GDM1 (cell line): ENCODE measurements at places on chromosomes 12 and 14.

DNA sequence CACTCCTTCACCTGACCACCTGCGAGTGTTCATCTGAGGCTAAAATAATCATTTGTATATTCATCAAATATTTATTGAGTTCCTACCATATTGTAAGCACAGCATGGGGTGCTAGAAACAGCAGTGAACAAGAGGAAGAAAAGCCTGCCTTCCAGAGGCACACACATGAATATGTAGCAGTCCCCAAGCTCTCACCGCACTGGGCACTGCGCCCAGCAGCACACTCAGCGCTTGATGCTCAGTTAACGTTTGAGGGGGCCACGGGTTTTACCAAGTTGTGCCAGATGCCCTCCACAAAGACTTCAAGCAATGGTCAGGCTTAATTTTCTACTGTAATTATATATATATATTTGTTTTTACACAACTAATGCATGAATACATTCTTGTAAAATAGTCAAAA, 52.0 kb downstream of the HELB start:
- DNase-seq, result no peak

GRCh38 chr14:75010472-75011093, 7.9 kb downstream of the EIF2B2 start:
- DNase-seq, result no peak

- DNase-seq, result no peak
Measured at GRCh38 chr12:42643881-42644579, 54.5 kb upstream of the PRICKLE1 start.

DNA sequence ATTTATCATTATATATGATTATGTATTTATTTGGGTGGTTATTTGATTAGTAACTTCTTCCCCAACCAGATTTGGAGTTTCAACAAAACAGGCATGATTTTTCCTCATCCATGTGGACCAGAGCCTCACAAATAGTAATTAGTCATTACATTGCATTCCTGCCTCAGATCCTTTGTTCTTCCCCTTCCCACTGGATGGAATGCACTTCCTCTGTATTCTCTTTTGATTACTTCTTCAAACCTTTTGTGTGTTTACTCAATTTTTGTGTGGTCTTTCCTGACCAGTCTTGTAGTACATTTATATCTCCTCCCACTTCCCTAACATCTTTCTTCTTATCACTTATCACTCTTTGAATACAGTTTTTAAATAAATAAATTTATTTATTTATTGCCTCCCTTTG, 15.5 kb downstream of the SYT1 start:
- no peak for DNase-seq

GRCh38 chr12:27549801-27550652, 26.0 kb downstream of the PPFIBP1 start:
- peak; percentile 41 for DNase-seq

- DNase-seq, result no peak
Measured at GRCh38 chr14:66240105-66240504, 246.1 kb upstream of the CCDC196 start.

DNA sequence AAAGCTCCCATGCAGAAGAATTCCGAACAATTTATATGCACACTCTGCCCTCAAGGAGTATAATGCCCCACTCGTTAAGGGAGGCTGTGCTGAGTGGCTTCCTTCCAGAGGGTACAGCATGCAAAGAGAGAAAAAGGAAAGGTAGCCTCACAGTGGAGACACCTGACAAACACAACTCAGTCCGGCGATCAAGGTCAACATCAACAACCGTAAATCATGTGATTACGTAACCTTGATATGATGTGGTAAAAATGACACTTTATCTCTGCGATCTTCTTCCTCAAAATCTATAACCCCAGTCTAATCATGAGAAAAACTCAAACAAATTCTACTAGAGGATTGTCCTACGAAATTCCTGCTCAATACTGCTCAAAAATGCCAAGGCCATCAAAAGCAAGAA, 400.5 kb upstream of the CCDC196 start:
- DNase-seq, result no peak

GRCh38 chr14:43165651-43166050, 1341.4 kb downstream of the FSCB start:
- DNase-seq, result no peak

- no peak for DNase-seq
Measured at GRCh38 chr14:68864361-68864750, 71.5 kb upstream of the ZFP36L1 start.

- no peak for DNase-seq
Measured at GRCh38 chr14:103205541-103205906, 82.3 kb downstream of the TNFAIP2 start.

DNA sequence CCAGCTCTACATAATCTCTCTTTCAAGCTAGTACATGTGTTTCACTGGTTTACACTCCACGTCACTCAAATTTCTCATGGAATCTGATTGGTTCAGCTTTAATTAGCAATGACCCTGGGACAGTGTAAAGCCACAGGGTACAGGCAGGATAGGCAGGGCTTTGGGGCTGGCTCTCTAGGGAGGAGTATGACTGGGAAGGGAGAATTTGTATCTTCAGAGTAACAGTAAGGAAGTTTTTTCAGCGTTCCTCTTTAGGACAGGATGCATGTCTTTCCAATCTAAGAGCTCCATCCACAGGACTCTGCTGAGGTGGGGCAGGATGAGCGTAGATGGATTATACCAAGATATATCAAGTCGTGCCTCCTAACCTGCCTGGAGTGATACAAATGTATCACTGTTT, 112.0 kb upstream of the CLEC14A start:
- no peak for DNase-seq

DNA sequence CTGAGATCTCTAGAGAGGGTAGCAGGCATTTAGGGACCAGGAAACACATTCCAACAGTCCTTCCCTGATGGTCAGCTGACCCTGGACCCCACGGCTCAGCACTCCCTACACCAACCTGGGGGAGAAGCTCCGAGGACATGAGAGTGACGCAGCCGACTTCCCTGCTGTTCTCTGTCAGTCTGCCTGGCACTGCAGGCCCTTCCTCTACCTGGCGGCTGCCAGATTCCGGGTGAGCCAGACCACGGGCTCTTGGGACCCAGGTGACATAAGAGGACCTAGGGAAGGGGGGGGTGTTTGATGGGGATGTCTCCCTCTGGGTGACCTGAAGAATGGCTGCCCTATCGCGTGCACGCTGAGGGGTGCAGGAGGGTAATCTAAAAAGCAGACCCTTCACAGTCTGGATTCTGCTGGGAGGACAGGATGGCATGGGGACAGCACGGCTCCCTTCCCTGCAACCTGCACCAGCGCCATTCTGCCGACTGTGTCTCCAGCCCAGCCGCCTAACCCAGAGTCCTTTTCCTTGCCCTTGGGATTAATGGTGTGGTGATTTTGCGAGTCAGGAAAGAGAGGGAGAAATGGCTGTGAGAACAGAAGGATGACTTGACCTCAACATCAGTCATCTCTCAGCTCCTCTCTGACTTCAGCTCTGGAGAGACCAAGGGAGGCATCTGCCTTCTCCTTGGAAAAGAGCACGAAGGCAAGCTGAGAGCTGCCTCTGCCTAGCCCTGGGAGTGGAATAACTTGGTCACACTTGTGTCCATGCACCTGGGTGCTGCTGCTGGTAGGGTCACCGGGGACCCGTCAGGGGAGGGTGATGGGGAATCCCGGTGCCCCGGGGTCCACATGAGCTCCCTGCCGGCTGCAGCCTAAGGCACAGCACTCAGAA, 158.5 kb downstream of the CALM1 start:
- DNase-seq, result no peak

DNA sequence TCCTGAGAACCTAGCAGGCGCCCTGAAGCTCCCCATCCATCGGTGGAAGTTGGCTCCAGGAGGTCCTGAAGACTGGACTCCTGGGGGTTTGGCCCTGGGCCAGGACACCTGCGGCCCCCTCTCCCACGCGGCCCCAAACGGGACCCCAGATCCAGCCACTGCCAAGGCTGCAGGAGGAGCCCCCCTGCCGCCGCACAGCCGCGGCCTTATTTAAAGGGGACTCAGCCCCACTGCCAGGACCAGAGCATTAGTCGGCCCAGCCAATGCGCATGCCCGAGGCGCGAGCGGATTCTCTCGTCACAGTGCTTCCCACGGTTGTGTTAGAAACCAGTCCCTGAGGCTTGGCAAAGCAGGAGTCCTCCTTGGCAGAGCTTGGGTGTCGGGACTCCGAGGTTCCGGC, 775.2 kb upstream of the ALG10B start:
- no peak for DNase-seq

DNA sequence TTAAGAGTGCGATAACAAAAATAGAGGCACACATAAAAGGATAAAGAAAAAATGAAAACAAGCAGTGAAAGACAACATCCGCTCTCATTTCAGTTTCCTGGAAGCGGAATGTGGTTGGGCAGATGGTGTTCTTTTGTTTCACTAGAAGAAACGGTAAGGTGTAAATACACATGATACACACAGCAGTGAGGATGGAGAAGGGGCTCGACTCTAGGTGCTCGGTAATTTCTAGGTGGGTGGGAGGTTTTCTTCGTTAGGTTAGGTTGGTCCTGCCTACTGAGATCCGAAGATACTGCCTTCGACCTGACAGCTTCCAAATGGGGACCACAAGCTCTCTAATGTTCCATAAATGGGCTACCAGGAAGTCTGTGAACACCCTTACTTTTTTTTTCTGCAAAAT, 1082.5 kb downstream of the BCL11B start:
- no peak for DNase-seq

DNA sequence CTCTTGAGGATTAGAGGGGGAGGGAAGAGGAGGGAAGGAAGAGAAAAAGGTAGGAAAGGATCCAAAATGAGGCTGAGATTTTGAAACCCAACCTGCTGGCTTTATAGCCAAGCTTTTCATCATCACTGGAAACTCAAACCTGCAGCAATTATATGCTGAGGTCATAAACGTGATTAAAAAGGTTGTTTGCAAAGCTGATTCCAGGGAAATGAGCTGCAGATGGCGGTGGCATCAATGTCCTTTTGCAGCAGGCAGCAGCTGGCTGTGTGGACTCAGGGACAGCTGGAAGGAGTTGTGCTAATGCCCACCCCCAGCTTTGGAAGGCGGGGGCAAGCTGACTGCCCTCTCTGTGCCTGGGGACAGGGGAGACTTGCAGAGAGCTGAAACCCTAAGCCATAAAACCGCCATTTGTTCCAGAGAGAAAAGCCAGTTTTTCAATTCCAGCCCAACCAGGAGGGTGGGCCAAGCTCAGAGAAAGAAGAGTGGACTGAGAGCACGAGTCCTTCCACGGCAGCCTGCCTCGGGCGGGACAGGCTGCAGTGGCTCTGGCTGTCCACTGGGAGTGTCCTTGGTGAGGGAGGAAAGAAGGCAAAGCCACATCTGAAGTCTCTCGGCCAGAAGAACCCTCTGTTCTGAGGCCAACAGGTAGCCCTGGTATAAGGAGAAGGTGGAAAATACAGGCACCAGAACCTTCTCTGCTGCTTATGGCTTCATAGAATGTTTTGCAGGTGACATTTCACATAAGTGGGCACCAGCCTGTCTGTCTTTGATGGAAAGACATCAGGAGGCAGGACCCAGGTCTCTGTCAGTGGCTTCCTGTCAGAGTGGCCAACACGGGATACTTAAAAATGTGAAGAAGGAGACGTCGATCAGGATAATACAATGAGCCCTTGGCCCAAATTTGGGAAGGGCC, 90.7 kb downstream of the SINHCAF start:
- DNase-seq, result no peak

- no peak for DNase-seq
Measured at GRCh38 chr12:69464428-69464827, 5.8 kb upstream of the FRS2 start.

GRCh38 chr12:50564948-50565297, 60.1 kb downstream of the DIP2B start:
- no peak for DNase-seq

GRCh38 chr12:107091989-107092641, 1.2 kb downstream of the CRY1 start:
- DNase-seq, result peak; percentile 33

- DNase-seq, result no peak
Measured at GRCh38 chr12:108468196-108468968, 46.7 kb upstream of the FICD start.

GRCh38 chr14:26702721-26703230, 104.9 kb upstream of the NOVA1 start:
- no peak for DNase-seq

DNA sequence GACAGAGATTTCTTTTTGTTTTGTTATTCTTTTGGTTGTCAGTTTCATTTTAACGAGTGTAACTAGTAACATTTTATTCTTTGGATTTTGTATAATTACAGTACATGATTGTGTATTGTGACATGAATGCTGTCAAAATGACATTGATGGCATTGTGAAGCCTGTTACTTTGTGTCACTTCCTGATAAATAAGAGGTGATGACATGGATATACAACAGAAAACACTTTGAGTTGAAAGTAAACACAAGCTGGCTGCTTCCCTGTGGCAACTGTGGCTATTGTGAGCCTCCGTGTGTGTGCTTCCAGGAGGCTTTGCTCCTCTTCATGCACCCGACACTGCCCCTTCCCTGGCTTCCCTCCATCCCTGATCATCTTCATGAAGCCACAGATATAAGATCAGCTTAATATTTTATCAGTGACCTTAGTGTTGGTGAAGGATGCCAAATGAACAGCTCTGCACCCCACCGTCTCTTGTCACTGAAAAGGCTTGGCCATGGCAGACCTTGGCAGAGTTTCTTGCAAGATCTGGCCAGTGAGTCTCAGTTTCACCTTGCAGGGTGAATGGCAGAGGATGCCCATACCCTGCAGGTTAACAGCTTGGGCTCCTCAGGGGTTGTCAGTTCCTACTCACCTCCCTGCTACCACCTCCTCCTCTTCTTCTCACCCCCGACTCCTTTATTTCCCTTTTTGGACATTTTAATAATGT, 191.9 kb downstream of the EPS8 start:
- DNase-seq, result no peak

DNA sequence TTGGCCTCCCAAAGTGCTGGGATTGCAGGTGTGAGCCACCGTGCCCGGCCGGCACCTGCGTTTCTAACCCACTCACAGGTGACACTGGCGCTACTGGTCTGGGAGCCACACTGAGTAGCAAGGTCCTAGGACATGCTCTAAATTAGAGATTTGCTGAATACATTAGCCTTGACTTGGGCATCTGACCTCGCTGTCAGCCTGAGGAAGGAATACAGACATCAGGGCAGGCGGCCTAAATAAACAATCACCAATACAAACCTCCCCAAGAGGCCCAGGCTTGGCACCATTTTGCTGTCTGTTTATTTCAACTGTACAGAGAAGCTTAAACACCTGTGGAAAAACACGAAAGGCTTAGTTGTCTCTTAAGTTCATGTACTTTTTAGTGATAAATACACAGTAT, 27.5 kb downstream of the P2RX4 start:
- no peak for DNase-seq

DNA sequence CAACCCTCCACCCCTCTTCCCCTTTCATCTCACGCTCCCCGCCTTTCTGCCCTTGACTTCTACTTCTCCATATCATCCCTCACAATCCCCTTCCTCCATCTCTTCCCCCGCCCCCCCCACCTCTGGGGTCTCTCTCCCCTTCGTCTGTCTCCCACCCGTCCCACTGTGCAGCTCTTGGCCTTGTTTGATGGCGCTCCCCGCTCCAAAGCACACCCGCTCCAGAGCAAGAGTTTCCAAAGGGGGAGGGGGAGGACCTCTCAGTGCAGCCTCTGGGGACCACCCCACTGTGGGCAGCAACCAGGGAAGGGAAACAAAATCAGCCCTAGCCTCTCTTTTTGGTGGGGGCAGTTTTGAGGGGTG, 774 bp downstream of the CHGA start:
- no peak for DNase-seq

GRCh38 chr12:107903341-107904061, 129.0 kb downstream of the ASCL4 start:
- no peak for DNase-seq

GRCh38 chr12:48026060-48026827, 22.0 kb upstream of the COL2A1 start:
- DNase-seq, result no peak

- DNase-seq, result no peak
Measured at GRCh38 chr14:100443603-100444002, 120.5 kb downstream of the SLC25A47 start.

GRCh38 chr12:123506059-123506842, 27.3 kb downstream of the RILPL1 start:
- no peak for DNase-seq
